Mammary epithelial cell (primary cell): ENCODE measurements at places on chromosomes 3 and 15.
A peak's percentile ranks its signal among the peaks of the same experiment; 100 is the strongest.

GRCh38 chr3:127077505-127078064 lies 94.7 kb downstream of the PLXNA1 start:
- DNase-seq = no peak

GRCh38 chr3:156180077-156180476 lies 59.7 kb downstream of the KCNAB1 start:
- DNase-seq = peak; percentile 52

- no peak for DNase-seq
Observed at GRCh38 chr15:23648920-23649515, 1.4 kb upstream of the MAGEL2 start.

DNA sequence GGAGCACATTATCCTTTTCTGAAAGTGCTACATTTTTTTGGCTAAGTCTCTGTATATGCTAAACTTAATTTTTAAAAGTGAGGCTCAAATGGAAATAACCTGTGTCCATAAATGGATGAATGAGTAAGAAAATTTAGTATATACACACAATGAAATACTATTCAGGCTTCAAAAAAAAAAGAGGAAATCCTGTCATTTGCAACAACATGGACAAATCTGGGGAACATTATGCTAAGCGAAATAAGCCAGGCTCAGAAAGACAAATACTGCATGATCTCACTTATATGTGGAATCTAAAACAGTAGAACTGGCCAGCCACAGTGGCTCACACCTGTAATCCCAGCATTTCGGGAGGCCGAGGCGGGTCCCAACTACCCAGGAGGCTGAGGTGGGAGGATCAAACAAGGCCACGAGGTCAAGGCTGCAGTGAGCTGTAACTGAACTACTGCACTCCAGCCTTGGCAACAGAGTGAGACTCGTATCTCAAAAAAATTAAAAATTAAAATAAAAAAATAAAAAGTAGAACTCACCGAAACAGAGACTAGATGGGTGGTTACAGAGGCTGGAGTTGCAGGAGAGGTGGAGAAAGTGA lies 25.8 kb downstream of the CCDC12 start:
- DNase-seq = no peak

- DNase-seq = peak; percentile 99
Observed at GRCh38 chr3:98445949-98446406, 17.0 kb upstream of the OR5K1 start.

- DNase-seq = no peak
Observed at GRCh38 chr15:71545223-71545760, 265.1 kb upstream of the NR2E3 start.

DNA sequence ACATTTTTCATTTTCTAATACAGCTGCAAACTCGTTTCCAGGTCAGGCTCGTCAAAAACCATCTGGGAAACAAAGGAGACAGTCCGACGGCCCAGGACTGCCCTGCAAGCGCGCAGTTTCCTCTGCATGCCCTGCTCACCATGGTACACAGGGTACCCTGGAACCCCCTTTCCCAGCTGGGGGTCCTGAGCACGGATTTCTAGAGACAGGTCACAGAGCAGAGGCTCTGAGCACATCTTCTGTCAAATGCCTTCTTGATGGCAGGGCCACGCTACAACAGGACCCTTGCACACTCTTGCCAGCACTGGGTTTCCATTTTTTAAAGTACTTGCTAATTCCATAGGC lies 8.1 kb downstream of the ZXDC start:
- no peak for DNase-seq

GRCh38 chr3:181358562-181358961 lies 353.2 kb upstream of the SOX2 start:
- peak; percentile 31 for DNase-seq

DNA sequence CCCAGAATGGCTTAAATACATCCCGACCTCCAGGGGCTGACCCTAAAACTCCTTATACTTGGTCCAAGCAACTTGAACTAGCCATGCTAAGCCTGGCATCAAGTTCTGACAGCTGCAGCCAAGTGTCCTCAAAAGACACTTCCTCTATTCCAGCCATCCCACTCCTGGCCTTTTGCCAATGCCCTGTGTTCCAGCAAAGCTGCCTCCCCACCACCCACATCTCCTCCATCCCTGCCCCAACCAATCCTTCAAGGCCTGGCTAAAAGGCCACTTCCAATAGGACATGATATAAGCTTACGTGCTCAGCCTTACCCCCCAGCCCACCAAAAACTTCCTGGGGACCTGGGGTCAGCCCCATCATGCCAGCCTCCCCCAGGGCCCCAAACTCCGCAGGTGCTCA lies 40.9 kb downstream of the SEMA3G start:
- no peak for DNase-seq

DNA sequence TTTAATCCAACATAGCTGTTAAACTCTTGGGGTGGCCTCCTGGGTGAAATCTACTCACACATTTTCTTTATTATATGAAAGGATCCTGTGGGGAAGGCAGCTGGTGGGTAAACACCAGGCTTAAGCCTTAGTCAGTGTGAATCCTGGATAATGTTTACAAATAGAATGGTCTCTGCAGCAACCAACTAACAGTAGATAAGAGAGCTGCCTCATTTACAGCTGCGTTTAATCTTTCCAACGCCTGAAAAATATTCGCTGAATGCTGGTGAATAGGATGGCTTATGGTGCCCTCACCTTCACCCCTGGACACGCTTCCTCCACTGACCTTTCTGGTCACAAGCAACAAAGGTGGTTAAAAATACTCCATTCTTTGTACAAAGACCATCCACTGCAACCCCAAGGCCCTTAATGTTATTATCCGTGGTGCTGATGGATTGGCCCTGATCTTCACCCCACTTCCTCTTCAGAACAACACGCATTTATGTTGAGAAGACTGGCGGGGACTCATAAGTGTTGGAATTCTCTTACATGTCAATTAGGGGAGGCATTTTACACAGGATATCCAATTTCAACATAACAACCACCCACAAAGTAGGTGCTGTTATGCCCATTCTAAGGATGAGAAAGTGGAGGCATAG lies 120.0 kb upstream of the FRMD4B start:
- no peak for DNase-seq

- DNase-seq = no peak
Observed at GRCh38 chr15:91857772-91858171, 4.3 kb downstream of the SLCO3A1 start.

- no peak for DNase-seq
Observed at GRCh38 chr3:113070681-113071113, 79.9 kb downstream of the GTPBP8 start.
